Ovary (tissue), 10 donors: ENCODE measurements at places on chromosomes 11 and 22.

GRCh38 chr11:45043755-45044475 lies 93.2 kb upstream of the TP53I11 start:
- DNase-seq: no peak

DNA sequence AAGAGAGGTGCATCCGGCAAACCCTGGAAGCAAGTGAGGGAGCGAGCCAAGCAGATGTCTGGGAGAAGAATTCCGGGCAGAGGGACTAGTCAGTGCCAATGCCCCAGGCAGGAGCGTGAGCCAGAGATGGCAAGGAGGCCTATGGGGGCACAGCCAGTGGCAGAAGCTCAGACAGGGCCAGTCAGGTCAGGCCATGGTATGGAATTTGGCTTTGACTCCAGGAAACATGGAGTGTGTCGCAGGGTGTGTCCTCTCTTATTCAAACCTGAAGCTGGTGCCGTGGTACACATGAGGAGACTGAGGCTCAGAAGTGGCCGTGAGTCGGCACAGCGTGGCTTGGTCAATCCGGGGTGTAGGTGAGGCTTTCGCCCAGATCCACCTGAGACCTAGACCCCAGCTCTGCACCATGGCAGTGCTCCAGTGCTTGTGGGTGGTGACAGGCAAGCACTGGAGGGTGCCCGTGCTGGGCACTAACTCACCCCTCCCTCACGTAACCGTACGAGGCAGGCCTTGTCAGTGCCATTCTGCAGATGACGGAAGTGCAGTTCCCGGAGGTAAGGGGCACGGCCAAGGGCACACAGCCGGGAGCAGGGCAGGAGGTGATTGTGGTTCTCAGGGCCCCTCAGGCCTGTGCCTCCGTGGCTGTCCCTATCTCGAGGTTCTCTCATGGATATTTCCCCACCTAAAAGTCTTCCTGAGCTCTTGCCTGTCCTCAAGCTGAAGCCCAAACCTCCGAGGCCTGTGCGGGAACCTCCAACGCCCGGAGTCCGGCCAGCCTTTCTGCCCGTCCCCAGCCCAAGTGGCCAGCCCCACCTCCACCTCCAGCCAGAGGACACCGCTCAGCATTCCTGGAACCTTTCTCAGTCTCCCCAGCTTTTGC lies 10.6 kb upstream of the SPI1 start:
- DNase-seq: no peak

DNA sequence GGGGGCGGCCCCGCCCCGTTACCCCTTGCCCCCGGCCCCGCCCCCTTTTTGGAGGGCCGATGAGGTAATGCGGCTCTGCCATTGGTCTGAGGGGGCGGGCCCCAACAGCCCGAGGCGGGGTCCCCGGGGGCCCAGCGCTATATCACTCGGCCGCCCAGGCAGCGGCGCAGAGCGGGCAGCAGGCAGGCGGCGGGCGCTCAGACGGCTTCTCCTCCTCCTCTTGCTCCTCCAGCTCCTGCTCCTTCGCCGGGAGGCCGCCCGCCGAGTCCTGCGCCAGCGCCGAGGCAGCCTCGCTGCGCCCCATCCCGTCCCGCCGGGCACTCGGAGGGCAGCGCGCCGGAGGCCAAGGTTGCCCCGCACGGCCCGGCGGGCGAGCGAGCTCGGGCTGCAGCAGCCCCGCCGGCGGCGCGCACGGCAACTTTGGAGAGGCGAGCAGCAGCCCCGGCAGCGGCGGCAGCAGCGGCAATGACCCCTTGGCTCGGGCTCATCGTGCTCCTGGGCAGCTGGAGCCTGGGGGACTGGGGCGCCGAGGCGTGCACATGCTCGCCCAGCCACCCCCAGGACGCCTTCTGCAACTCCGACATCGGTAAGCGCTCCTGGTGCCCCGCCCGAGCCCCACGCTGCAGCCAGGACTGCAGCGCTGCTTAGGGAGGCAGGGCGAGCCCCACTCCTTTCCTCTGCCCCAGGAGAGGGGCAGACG lies at the start of gene TIMP3:
TIMP3 (plus strand) TSS at position 169 of the 700 bp plus-strand sequence; CDS start at position 466, 297 bp downstream.
- peak; percentile 78 for DNase-seq

- DNase-seq: no peak
Measured at GRCh38 chr11:86288776-86289507, 13.1 kb upstream of the HIKESHI start.

DNA sequence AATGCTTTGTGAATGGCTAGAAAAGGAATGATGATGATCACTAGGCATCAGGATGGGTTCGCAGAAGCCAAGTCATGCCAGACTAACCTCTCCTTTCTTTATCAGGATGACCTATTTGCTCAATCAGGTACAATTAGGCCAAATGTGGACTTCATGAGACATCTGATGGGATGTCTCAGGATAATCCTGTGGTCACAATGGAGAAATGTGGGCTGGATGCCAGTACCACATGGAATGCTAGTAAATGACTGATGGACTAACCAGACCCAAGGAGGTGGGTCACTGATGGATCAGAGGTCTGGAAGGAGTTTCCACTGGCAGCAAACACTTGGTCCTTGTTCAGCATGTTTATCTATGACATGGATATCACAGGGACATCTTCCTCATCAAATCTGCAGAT lies 94.8 kb upstream of the PHOX2A start:
- no peak for DNase-seq

DNA sequence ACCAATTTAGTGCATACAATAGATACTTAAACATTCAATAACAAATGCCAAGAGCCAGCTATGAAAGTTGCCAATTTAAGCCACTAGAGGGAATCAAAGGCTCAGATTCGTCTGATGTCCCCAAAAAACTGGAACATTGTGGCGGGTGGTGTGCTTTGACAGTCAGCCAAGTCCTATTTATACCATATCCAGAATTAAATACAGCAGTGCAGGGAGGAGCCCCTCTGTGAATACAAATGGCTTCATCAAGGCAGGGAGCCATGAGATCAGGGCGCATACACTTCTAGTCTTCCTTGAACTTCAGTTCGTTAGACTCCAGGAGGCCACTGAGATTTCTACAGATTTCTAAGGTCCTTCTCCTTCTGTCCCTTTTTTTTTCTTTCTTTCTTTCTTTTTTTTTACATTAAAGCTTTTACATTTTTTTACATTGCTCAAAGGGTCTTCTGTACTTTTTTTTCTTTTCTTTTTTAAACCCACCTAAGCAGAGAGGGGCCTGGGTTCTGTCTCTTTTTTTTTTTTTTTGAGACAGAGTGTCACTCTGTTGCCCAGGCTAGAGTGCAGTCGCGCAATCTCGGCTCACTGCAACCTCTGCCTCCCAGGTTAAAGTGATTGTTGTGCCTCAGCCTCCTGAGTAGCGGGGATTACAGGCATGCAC lies 41.5 kb upstream of the HSPA8 start:
- peak; percentile 69 for DNase-seq

DNA sequence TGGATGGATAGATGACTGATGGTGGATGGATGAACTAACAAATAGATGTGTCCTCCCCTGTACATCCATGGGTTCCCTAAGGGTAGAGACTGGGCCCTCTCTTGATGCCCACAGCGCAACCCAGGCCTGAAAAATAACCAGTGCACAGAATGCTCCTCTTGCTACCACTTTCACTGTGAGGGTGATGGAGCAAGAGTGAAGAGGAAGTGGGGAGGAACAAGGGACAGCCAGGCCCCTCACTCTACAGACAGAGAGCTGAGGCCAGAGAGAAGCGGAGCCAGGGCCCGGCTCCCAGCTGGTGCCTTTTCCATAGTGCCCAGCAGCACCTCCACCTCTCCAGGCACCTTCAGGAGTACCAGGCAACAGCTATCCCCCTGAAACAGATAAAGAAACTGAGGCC lies 67.7 kb downstream of the THAP12 start:
- DNase-seq: no peak

DNA sequence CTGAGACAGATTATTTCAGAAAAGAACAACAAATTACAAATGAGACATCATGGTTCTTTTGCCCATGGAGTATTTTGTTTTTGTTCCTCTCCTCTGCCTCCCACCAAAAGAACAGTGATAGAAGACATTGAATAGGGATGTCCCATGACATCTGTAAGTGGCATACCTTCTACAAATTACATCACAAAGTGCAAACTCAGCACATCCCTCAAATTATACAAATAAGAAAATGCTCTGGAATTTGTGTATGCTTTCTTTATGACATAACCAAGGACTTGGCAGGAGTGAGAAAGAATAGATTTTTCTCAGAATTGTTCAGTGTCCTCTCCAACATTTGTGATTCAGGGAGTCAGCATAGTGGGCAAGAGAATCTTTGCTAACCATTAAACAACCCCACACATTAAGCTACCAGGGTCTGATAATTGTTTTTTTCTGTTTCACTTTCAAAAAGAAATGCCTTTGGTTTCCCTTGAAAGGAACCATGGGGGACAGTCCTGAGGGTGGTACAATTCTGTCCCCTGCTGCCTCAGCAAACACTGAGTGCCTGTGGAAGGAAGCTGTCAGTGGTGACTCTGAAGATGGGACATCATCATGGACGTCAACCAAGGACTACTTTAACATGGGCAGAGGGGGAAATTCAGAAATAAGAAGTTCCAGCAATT lies 430.3 kb downstream of the AASDHPPT start:
- no peak for DNase-seq

DNA sequence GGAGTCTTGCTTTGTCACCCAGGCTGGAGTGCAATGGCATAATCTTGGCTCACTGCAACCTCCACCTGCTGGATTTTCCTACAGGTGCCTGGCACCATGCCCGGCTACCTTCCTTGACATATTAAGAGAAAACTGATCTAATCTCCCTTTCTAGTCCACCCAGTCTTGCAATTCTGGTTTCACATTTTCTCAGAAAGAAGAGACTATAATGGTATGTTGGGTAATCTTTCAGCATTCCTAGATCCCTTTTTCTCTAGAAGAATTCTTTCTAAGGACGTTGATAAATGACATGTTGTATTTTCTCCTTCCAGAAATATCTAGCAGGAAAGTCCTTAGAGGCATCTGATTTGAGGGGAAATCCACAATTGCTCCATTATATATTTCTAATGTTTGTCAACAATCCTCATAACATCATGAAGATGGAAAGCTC lies 10.4 kb upstream of the HSPA8 start:
- DNase-seq: no peak

- peak; percentile 79 for DNase-seq
Measured at GRCh38 chr11:67584205-67584880, 731 bp downstream of the GSTP1 start.

DNA sequence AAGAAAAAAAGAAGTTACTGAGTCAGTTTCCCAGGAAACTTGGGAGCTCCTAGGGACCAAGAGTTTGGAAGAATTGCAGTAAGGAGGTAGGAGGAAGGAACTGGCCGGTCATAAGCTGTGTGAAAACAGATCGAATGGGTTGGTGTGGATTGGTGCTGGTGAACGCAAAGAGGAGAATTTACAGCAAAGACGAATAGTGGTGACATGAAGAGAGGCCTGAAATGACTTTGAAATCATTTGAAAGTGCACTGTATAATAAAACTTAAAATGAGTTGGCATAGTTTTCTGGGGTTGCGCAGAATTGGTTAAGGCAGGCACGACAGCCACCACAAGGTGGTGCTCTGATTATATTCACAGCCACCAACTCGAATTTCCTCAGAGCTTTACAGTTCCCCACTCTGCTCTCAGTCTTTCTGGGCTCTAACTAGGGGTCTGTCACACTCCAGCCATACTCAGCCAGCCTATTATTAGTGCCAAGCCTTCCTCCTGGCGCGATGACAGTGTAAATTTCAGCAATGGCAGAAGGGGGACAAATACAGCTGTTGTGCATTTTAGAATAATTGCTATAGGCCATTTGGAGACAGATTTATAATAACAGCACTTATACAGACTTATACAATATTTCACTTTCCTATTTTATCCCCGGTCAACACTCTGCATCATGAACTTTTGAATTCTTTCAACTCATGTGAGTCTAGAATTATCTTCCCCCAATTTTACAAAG lies 8.3 kb upstream of the HTR3B start:
- DNase-seq: peak; percentile 51

DNA sequence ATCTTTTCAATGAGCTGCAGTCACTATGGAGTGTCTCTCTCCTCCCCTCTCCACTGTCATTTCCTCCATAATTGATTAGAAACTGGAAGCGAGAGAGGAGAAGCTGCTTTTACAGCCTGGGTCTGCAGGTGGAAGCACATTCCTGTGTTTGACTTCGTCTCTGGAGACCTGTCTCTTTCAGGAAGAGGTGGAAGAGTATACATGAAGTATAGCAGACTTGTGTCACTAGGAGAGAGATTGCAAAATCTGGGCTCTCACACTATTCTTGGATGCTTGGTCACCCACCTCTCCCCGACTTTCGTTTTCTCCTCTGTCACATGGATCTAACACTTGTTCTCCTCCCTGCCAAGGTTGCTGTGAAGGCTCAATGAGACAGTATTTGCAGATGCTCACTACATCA lies 323.3 kb downstream of the NTM start:
- DNase-seq: no peak

- DNase-seq: no peak
Measured at GRCh38 chr22:27621486-27622070, 180.0 kb downstream of the MN1 start.

DNA sequence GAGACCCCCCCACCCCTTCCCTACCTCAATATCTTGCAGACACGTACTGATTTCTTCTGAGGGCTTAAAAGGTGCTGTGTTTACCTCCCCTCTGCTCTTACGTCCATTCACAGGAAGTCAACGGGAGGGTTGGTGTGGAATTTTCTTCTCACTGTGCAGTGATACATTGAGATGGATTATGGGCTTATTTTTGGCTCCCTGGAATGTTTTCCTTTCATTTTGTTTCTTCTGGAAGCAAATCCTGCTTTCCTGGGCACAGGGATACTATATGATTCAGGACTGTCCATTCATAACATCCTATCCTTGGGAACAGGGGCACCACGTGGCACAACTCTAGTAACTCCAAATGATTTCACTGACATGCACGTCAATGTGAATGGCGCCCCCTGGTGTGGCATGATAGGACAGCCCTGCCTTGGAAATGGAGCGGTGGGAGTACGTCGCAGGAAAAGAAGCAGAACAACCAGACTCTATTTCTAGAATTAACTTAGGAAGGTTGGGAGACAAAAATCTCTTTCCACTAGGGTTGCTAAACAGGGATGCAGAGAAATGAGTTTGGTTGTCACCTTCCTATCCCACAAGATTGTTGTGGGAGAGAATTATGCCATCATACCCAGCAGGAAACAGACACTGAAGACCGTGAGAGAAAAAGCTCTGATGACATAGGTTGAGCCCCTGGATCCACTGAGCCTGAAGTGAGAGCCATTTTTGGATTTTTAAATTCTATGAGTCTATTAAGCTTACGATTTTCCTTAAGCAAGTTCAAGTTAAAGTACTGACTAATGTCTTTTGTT lies 146.5 kb upstream of the RAG2 start:
- DNase-seq: peak; percentile 53

DNA sequence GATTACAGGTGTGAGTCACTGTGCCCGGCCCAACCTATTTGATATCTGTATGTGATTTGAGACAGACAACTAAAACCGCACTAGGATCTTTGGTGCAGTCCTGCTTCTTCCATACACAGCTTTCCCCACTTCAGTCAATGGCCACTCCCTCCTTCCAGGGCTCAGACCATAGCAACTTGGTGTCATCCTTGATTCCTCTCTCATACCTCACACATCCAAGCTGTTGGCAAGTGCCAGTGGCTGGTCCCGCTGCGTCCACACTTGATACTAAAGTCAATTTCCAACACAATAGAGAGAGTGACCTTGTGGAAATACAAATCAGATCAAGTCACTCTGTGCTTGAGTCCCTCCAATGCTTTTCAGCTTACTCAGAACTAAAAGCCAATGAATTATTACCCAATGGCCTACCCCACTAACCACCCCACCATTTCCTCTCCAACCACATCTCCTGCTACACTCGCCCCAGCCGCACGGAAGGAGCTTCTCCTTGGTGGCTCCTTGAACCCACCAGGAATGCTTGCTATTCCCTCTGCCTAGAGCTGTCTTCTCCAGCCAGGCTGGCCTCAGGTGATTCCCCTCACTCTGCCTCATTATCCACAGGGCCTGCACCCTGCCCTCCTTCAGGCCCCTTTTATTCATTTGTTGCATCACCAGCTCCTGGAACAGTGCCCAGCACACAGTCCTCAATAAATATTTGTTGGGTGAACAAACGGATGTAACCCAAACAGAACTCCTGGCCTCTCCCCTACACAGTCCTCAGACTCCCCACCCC lies 12.9 kb downstream of the ABTB2 start:
- peak; percentile 65 for DNase-seq
